Lower leg skin (tissue), 4 donors: ENCODE measurements at places on chromosomes 2 and 18. TPM values are rescaled to one million over a fixed set of nuclear protein-coding genes. Genes with fewer than 3 reads are reported as not detected.

Gene CD8A
- total RNA-seq = 0.91 TPM

Gene ESPNL
- total RNA-seq = 0.29 TPM

Gene RRM2
- total RNA-seq = 1.7 TPM

Gene GULP1
- total RNA-seq = 20.0 TPM

GRCh38 chr2:137435162-137435561, 529.1 kb upstream of the HNMT start:
- no peak for DNase-seq

DNA sequence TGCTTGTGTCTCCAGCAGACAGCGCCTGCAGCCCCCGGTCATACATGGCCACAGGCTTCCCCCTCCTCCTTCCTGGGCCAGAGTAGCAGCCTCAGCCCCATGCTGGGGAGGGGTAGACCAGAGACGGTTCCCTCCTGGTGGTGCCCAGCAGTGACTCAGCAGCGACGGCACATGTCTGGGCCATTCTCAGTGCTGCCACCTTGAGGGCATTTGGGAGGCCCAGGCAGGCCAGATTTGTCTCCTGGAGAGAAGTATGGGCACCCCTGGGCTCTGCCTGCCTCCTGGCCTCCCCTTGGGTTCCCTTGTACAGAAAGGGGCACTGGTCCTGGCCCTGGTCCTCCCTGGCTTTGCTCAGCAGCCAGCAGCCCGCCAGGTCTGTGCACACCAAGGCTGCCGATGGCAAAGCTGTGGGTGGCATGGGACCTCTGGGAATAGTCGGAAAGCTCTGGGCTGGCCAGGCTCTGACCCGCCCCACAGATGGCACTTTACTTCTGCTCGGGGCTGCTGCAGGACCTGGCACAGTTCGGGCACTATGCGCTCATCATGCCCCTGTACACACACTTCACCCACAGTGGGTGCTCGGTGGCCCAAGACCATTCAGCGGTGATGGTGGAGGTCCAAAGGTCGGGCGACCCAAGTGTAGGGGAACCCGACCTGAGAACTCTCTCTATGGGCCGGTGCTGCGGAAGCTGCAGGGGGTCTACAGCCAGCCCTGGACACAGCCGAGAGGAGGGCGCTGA, 11.4 kb upstream of the ALPI start:
- DNase-seq = no peak
